ENCODE measurements at places on chromosomes 1 and 21.

DNA sequence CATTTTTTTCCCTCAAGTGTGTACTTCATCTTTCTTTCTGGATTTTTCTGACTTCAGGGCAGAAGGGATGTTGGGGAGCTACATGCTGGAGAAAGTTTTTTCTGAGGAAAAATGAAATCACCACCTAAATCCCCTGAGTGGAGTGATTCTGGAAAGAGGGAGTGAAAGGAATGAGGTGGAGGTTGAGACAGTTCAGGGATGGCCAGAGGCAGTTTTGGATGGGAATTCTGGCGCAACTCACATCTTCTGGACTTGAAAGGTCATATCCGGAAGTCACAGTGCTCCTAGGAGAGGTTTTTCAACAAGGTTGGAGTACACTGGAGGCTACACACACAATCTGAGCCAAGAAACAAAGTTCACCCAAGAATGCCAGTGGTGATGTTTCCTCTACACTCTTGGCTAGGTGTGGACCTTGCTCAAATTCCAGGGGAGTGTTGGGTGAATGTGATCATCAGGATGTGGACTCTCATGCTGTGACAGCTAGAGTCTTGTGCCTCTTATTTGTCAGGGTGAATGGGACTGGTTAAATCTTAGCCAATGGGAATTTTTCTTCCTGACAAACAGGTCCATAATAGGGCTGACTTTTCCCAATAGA, 161.5 kb downstream of the HLX start:
- no peak for DNase-seq

- no peak for DNase-seq
These were observed 226.8 kb downstream of the LMX1A start for GRCh38 chr1:165129568-165130164.

DNA sequence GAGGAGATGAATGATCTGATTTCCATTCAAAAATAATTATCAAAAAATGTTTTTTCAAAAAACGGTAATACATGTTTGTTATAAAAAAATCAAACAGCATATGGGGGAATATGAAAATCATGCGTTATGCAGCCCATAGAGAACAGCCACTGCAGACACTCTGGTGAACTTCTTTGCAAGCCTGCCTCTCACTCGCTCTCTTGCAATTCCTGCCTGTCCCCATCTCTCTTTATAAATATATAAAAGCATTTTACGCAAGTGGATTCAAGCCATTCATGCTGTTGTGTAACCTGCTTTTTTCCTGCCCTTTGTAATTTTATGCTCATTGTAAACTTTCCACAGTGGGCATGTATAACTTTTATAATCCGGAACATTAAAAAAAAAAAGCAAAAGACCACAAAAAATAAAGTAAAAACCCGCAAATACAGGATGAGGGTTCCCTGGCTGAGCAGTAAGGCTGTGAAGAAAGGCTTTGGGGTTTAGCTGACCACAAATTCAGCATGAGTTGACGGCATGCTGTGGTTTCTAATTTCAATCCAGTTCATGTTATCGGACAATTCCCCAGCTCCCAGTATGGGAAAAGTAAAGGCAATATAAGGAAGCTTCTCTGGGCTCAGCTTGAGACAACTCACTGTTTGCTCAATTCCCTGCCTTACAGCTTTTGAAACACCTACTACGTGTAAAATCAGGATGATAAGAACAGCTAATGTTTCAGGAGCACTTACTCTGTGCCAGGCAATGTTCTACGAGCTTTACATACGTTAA, 52.8 kb upstream of the ZBTB40 start:
- DNase-seq: no peak

GRCh38 chr1:34918386-34918976, 11.0 kb downstream of the DLGAP3 start:
- DNase-seq: no peak
